H7 (cell line): ENCODE measurements at places on chromosomes 2 and 18.
A peak's percentile ranks its signal among the peaks of the same experiment; 100 is the strongest.

DNA sequence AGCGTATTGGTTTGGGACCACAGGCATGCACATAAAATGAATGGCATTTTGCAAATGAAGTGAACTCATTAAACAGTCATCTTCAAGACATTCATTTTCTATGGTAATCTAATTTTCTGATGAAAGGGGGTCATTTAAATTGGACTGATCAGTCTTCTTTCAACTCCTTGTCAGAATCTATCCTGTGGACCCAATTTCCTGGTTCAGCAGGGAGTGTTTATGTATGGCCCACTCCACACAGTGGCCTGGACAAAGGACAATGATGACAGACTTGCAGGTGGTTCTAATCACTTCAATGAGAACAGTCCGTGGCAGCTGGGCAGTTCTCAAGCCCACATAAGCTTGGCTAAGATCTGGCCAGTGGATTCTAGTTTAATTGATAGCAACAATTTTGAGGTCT is 448.1 kb downstream of the DCDC2C start:
- DNase-seq, result no peak

DNA sequence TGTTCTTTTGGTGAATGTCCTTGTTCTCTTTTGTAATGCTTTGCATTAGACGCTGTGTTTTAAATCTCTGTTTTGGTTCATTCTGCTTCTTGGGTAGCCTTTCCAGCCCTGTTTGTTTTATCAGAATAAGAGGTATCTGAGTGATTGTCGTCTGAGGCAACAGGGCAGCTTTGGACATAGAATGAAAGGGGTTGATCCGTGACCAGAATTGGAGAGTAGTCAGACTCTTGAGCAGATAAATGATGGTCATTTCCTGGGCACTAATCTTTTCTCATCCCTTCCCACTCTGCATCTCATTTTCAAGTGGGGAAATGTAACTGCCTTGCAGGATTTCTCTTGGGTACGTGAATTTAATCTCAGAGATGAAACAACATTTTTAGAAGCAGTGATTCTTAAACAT is 61.4 kb downstream of the TAF4B start:
- no peak for DNase-seq

- no peak for DNase-seq
These were observed 2.8 kb upstream of the INPP4A start for GRCh38 chr2:98441706-98442450.

GRCh38 chr2:162929571-162929970 is 91.0 kb upstream of the KCNH7 start:
- no peak for DNase-seq

DNA sequence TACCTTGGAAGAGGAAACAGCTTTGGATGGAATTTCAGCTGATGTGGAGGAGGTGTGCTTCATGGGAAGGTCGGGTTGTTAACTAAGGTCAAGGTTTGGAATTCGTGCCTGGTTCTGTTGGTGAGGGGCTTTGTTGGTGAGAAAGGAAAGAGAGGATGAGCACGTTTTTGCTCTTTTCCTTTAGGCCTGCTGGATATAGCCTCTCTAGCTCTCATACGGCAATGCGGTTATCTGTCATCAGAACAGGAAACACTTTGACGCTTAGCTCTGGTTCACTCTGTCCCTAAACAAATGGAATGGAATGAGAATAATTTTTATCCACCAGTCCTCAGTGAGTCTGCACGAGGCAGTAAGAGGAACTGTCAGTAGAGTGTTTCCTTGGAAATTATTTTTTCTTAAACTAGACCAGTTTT is 169.7 kb upstream of the NOSTRIN start:
- DNase-seq, result no peak

DNA sequence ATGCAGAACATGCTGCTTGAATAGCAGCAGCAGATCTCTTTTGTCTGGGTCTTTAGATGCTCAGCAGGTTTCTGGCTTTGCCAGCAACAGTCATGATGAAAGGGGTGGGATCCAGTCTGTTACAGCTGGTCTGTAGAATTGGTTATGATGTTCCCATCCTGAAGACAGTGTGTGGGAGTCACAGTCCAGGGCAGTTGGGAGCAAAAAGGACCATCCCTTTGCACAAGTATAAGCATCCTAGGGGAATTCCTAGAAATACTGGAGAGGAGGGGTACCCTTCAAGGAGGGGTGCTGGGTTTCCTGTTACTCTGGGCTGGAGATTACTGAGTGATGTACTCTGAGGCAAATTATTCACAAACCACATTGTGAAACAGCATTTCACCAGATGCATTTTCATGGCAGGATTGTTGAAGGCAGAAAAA is 119.9 kb upstream of the RND3 start:
- no peak for DNase-seq

GRCh38 chr18:37184209-37184868 is 355.4 kb downstream of the KIAA1328 start:
- DNase-seq, result no peak

GRCh38 chr2:173684896-173685459 is 280.2 kb downstream of the SP3 start:
- no peak for DNase-seq

GRCh38 chr2:5188636-5189035 is 503.5 kb upstream of the SOX11 start:
- DNase-seq, result no peak

DNA sequence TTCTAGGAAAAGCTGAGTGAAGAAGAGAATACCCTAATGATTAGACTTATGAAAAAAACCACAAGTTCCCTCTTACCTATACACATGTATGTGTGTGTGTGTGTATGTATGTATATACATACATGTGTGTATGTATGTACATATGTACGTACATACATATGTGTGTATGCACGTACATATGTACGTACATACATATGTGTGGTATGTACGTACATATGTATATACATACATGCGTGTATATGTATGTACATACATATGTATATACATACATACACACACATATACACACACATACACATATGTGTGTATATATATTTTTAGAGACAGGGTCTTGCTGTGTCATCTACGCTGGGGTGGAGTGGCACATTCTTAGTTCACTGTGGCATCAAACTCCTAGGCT is 53.6 kb downstream of the PRELID3A start:
- no peak for DNase-seq

GRCh38 chr2:149017116-149017985 is 21.1 kb upstream of the LYPD6B start:
- DNase-seq, result peak; percentile 78

DNA sequence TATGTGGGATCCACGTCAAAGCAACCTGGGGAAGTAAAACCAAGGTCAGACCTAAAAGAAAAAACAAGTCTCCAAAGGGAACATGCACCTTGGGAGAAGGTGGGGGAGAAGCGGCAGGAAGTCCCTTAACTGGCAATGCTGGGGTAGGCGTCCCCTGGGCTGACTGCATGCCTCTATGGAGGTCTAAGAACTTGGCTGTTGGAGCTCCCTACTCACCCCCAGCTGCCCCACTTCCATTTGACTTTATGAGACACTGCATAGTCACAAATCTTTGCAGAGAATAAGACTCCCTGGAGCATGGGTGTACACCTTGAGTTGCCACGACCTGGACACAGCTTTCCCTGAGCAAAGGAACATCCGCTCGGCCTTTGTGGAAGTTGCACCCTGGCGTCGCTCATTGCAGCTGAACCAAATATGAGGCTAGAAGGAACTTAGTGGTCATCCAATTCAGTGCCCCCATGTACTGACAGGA is 2.8 kb downstream of the CAPN14 start:
- no peak for DNase-seq

GRCh38 chr2:25251422-25252273 is 83.3 kb upstream of the POMC start:
- DNase-seq, result peak; percentile 83

GRCh38 chr2:169393068-169393590 is 30.8 kb upstream of the LRP2 start:
- no peak for DNase-seq

DNA sequence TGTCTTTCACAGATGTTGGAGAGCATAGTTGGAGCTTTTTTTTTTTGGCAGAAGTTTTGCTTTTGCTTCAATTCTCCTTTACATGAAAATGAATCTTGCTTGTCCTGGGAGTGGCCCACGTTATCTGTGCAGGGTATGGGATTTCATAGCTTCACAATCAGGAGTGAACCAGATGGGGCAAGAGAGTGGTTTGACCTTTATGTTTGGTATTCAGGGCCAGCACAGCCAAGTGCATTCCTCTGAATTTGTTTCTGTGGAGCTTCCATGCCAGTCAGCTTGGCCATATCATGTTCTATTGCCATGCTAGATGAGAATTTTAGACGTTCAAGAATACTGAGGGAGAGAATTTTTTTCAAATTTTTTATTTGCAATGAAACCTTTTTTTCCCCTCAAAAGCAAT is 116.6 kb downstream of the PRPF40A start:
- DNase-seq, result no peak

DNA sequence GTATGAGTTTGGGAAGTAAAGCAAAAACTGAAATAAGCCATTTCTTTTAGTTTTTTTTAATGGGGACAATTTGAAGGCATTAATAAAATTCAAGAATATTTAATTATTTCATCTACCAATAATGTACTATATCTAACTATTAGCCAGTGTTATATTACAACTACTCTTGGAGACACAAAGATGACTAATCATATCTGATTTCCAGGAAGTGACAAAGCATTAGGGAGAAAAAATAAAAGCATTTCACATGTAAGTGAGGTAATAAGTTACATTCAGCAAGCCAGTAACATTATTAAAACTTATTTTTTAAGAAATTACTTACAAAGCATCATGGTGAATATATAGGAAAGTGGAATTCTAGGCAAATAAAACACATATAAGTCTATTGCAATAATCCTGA is 781.3 kb upstream of the NRXN1 start:
- no peak for DNase-seq

DNA sequence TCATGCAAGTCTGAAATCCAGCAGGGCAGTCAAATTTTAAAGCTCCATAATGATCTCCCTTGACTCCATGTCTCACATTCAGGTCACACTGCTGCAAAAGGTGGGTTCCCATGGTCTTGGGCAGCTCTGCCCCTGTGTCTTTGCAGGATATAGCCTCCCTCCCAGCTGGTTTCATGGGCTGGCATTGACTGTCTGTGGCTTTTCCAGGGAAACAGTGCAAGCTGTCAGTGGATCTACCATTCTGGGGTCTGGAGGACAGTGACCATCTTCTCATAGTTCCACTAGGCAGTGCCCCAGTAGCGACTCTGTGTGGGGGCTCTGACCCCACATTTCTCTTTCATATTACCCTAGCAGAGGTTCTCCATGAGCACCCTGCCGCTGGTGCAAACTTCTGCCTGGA is 220.6 kb upstream of the COPS8 start:
- no peak for DNase-seq

GRCh38 chr18:70645971-70646370 is 357.1 kb downstream of the SOCS6 start:
- DNase-seq, result no peak

GRCh38 chr2:222174450-222174849 is 124.3 kb downstream of the PAX3 start:
- DNase-seq, result peak; percentile 19

GRCh38 chr2:170862286-170862902 is 45.7 kb downstream of the GAD1 start:
- DNase-seq, result no peak
